Amniotic epithelial cell (primary cell): ENCODE measurements at places on chromosomes 16 and 17.

- DNase-seq = no peak
Measured at GRCh38 chr16:5379954-5380353, 282.4 kb upstream of the EEF2KMT start.

- no peak for DNase-seq
Measured at GRCh38 chr16:88633684-88634140, 4.7 kb upstream of the IL17C start.

- DNase-seq = no peak
Measured at GRCh38 chr16:30802936-30803335, 15.9 kb upstream of the ZNF629 start.

DNA sequence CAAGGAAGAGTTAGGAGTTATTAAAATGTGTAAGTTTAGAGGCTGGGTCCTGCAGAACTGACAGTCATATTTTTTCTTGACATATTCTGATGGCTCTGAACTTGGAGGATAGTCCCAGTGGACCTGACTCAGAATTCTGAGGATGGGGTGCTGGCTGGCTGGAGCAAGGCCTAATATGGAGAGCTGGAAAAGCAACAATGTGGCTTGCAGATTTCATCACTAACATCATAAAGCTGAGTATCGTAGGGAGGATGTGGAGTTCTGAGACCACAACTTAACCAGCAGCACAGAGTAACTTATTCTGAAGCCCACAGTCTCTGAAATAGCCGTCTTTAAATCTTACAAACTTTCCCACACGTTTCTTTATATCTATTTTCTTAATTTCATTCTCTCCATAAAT, 2.3 kb downstream of the KRTAP1-5 start:
- DNase-seq = peak; percentile 21

- no peak for DNase-seq
Measured at GRCh38 chr17:74280093-74280513, 6.1 kb downstream of the DNAI2 start.

DNA sequence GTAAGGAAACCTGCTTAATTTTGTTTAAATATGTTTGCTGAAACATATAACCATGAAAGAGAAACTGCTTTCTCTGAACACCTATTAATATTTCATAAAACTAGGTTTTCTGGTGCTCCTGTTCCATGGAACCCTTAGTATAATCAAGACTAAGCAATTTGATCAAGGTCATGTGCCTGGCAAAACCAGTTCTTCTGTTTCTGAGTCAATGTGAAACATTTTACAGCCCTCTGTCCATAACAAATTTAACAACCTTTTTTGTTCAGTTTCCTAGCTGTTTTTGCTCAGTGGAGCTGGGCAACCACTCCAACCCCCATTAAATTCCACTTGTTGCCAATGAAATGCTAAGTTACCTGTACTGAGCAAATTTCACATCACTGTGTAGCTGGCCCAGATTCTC, 344.0 kb downstream of the CA10 start:
- DNase-seq = no peak

DNA sequence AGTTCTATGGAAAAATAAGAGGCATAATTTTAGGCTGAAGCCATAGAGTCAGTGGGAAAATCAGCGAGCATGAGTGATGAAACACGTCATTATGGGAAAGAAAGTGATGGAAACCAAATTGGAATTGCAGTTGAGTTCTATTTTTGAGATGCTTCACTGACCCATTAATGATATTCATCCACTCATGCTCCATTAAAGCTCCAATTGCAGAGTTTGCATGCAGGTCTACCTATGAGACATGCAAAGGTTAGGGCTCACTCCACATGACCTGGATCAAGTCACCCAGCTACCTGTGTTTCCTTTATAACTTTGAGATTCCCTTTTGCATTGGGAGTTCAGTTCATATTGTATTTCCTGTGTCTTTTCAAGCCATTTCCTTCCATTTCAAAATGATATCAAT, 8.0 kb upstream of the KRTAP2-4 start:
- no peak for DNase-seq

GRCh38 chr17:73776351-73777130, 132.3 kb upstream of the SDK2 start:
- no peak for DNase-seq

- DNase-seq = peak; percentile 27
Measured at GRCh38 chr17:794876-795275, 12.7 kb downstream of the MRM3 start.
